Aorta (tissue), 5 donors: ENCODE measurements at places on chromosomes 7 and 10. TPM values are rescaled to one million over a fixed set of nuclear protein-coding genes. Genes with fewer than 3 reads are reported as not detected.
A peak's percentile ranks its signal among the peaks of the same experiment; 100 is the strongest.

DNA sequence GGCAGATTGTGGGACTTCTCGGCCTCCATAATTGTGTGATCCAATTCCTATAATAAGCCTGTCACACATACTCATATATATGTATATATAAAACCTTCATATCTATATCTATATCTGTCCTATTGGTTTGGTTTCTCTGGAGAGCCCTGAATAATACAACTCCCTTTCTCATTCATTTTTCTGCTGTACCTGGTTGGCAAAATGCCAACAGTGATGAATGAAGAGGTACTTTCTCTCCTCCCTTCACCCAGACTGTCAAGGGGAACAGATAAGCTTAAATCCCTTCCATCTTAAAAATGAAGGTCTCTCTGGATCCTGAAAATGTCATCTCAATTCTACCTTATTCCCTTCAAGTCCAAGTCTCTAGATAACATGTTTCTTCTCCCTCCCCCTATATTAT is 60.3 kb upstream of the FOXP2 start:
- no peaks in the 10 kb centered on the region for H3K4me1 ChIP-seq
- DNase-seq: no peak
- no peak overlapping the region for H3K27ac ChIP-seq
- H3K36me3 ChIP-seq: no peaks in the 10 kb centered on the region
- H3K27me3 ChIP-seq: no peaks in the 10 kb centered on the region
- no peak overlapping the region for H3K4me3 ChIP-seq

DNA sequence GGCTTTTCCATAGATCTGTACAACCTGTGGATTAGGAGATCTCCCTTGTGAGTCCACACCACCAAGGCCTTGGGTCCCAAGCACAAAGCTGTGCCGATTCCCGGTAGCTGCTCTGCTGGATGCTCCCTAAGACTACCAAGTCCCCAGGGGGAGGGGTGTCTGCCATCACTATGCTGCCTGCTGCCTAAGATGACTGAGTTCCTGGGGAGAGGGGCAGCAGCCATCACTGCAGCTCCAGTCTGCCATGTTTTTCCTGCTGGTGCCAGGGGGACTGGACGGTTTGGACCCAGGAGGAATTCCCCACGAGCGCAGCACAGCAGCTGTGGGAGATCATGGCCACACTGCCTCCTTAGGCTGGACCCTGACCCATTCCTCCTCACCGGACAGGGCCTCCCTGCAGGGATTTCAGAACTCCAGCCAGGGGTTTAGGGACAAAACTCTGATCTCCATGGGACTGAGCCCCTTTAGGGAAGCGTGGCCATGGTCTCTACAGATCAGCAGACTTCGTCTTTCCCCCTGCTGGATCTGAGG is 1049.8 kb downstream of the SORCS1 start:
- H3K4me1 ChIP-seq: no peaks in the 10 kb centered on the region
- no peaks in the 10 kb centered on the region for H3K36me3 ChIP-seq
- H3K27ac ChIP-seq: no peak overlapping the region
- H3K4me3 ChIP-seq: no peak overlapping the region

GRCh38 chr7:47369736-47370135 is 212.2 kb downstream of the TNS3 start:
- H3K4me3 ChIP-seq: no peak overlapping the region
- H3K4me1 ChIP-seq: no peaks in the 10 kb centered on the region
- no peak for DNase-seq

GRCh38 chr10:42816912-42817311 is 34.3 kb downstream of the BMS1 start:
- H3K4me3 ChIP-seq: no peak overlapping the region
- DNase-seq: no peak
- peaks cover 1% of the 10 kb centered on the region for H3K36me3 ChIP-seq
- no peaks in the 10 kb centered on the region for H3K27me3 ChIP-seq

DNA sequence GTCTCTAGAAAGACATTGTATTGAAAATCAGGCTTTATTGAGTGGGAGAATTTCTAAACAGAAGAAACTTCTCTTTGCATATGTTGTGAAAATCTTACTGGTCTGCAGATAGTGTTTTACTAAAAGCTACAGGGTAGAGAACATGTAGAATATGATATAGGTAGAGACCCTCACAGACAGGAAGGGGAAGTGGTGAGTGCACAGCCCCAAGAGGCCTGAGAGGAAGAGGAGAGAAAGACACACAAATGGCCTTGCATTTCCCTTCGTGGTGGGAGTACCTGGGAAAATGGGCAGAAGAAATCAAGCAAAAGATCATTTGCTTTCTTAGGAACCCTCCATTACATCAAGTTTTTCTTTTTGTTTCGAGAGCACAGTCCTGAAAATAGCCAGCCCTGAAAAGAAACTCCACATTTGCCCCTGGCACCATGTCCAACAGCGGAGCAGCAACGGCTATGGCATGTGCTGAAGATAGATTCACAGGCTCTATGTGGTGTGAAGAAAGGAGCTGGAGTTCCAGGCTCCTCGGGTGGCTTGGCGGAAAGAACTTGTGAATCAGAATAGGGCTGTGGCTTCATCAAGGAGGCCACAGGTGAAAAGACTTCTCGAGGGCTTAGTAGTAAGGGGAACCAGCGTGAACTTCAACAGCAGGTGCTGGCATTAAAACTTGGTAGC is 143.5 kb downstream of the CALCR start:
- no peaks in the 10 kb centered on the region for H3K36me3 ChIP-seq
- no peaks in the 10 kb centered on the region for H3K27me3 ChIP-seq
- H3K4me1 ChIP-seq: no peaks in the 10 kb centered on the region
- H3K27ac ChIP-seq: no peak overlapping the region
- no peak for DNase-seq
- H3K4me3 ChIP-seq: no peak overlapping the region

DNA sequence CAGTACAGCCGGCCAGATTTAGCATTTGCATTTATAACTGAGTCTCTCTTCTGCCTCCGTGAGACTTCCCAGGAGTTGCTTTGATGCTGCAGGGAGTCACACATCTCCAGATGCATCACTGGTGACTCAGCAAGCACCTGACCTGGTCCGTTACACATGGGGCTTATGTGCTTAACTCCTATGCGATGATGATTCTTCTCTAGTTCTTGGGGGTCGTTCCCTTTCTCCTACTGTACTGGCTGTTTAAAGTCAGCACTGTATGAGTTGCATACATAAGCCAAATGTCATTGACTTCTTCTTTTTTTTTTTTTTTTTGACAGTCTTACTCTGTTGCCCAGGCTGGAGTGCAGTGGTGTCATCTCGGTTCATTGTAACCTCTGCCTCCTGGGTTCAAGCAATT is 13.0 kb upstream of the AKR1E2 start:
- no peaks in the 10 kb centered on the region for H3K4me1 ChIP-seq
- H3K27ac ChIP-seq: no peak overlapping the region
- DNase-seq: no peak
- no peaks in the 10 kb centered on the region for H3K27me3 ChIP-seq

- no peak for DNase-seq
- no peaks in the 10 kb centered on the region for H3K4me1 ChIP-seq
- no peak overlapping the region for H3K4me3 ChIP-seq
- no peak overlapping the region for H3K27ac ChIP-seq
- H3K27me3 ChIP-seq: no peaks in the 10 kb centered on the region
Measured at GRCh38 chr7:50539725-50540124, 25.5 kb downstream of the DDC start.

GRCh38 chr7:19144661-19145433 is at the start of gene FERD3L:
FERD3L (minus strand) TSS chr7:19145421; CDS start chr7:19145362, 59 bp downstream.
- H3K4me1 ChIP-seq: no peaks in the 10 kb centered on the region
- H3K27ac ChIP-seq: no peak within 1 kb of the TSS
- H3K27me3 ChIP-seq: no peaks in the 10 kb centered on the region

- H3K27ac ChIP-seq: no peak overlapping the region
- H3K4me3 ChIP-seq: no peak overlapping the region
- H3K27me3 ChIP-seq: no peaks in the 10 kb centered on the region
- no peaks in the 10 kb centered on the region for H3K36me3 ChIP-seq
- DNase-seq: no peak
Measured at GRCh38 chr10:101467286-101467770, 113.4 kb downstream of the BTRC start.

- no peaks in the 10 kb centered on the region for H3K27me3 ChIP-seq
- no peaks in the 10 kb centered on the region for H3K4me1 ChIP-seq
- no peaks in the 10 kb centered on the region for H3K36me3 ChIP-seq
- H3K4me3 ChIP-seq: no peak overlapping the region
Measured at GRCh38 chr7:99456288-99456687, 9.7 kb downstream of the ATP5MF start.

DNA sequence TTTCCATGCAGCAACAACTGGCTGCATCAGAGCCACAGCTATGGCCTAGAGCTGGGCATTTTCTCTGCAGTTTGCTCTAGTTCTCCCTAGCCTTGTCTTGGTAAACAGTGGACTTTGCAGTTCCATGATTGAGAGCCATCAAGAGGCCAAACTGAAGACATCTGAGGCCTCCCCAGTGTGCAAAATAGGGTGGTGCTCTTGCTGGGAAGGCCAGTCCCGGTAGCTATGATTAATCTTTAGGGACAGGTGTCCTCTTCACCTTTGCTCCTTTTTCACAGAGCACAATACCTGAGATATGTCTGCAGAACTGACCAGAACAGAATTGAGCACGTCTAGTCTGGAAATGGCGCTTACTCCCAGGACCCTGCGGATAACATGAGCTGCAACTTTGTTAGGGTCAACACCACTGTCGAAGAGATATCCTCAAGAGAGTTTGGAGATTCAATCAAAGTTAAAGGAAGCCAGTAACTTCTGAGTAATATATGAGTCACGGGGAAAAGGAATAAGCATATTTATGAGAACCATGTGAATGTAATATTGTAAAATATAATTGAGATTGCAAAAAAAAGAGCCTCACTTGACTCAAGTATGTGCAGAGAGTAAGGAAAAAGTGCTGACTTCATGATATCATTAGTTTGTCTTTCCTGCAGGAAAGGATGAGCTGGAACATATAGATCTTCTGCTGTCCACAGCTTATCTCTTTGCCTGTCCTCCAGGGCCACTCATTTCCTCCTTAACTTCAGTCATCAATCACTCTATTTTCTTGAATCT is 76.7 kb downstream of the ANK3 start:
- no peaks in the 10 kb centered on the region for H3K4me1 ChIP-seq
- no peaks in the 10 kb centered on the region for H3K27me3 ChIP-seq
- H3K27ac ChIP-seq: no peak overlapping the region
- H3K4me3 ChIP-seq: no peak overlapping the region
- no peak for DNase-seq

DNA sequence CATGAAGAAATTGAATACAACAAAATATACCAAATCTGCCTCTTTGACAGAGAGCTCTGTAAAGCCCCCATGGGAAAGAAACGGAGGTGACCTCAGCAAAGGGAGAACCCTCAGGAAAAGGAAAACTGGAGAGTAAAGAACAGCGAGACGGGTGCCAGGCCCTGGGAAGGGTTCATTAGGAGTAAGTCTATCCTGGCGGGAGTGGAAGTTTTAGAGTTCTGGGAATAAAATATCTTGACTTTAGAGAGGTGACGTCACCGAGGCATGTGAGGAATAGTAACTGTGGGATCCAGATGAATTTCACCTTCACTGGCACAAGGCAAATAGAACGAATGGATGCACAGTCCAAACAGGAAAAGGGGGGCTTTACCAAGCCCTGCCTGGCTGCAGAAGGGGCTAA is 362.8 kb upstream of the IGFBP3 start:
- H3K27ac ChIP-seq: no peak overlapping the region
- H3K27me3 ChIP-seq: no peaks in the 10 kb centered on the region
- no peaks in the 10 kb centered on the region for H3K36me3 ChIP-seq
- DNase-seq: no peak
- no peak overlapping the region for H3K4me3 ChIP-seq
- H3K4me1 ChIP-seq: no peaks in the 10 kb centered on the region

DNA sequence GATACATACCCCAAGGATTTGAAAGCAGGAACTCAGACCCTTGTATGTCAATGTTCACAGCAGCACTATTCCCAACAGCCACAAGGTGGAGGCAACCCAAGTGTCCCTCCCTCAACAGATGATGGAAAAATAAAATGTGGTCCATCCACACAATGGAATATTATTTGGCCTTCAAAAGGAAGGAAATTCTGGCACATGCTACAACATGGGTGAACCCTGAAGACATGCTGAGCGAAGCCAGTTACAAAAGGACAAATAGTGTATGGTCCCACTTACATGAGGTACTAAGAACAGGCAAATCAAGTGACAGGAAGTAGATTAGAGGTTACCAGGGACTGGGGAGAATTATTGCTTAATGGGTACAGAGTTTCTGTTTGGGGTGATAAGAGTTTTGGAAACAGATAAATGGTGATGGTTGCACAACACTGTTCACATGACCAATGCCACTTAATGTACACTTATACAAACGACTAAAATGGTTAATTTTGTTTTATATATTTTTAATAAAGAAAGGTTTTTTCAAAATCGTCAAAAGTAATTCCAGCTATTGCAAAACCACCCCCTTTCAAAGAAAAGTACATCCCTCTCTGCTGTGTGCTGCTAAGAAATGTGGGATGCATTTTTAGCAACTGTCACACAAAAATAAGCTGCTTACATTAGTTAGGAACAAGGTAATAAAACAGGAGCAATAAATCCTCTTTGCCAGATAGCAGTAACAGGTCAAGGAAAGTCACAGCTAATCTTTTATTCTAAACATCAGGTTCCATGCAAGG is 85.7 kb downstream of the GRB10 start:
- H3K27ac ChIP-seq: no peak overlapping the region
- no peak overlapping the region for H3K4me3 ChIP-seq
- no peaks in the 10 kb centered on the region for H3K36me3 ChIP-seq
- peaks cover 2% of the 10 kb centered on the region for H3K4me1 ChIP-seq
- no peak for DNase-seq
- H3K27me3 ChIP-seq: no peaks in the 10 kb centered on the region

GRCh38 chr7:66076462-66077329 is 1.1 kb downstream of the ASL start:
- no peaks in the 10 kb centered on the region for H3K4me1 ChIP-seq
- no peak for DNase-seq
- no peak overlapping the region for H3K27ac ChIP-seq
- no peaks in the 10 kb centered on the region for H3K36me3 ChIP-seq
- peak overlapping the region; percentile 59 for H3K4me3 ChIP-seq

- no peaks in the 10 kb centered on the region for H3K36me3 ChIP-seq
- no peaks in the 10 kb centered on the region for H3K27me3 ChIP-seq
- H3K27ac ChIP-seq: no peak overlapping the region
- DNase-seq: no peak
- H3K4me1 ChIP-seq: no peaks in the 10 kb centered on the region
Measured at GRCh38 chr10:21749788-21750187, 215.8 kb downstream of the MLLT10 start.

GRCh38 chr7:16130111-16131110 is 290.9 kb downstream of the CRPPA start:
- no peak overlapping the region for H3K27ac ChIP-seq
- H3K27me3 ChIP-seq: no peaks in the 10 kb centered on the region
- H3K36me3 ChIP-seq: no peaks in the 10 kb centered on the region
- no peaks in the 10 kb centered on the region for H3K4me1 ChIP-seq

DNA sequence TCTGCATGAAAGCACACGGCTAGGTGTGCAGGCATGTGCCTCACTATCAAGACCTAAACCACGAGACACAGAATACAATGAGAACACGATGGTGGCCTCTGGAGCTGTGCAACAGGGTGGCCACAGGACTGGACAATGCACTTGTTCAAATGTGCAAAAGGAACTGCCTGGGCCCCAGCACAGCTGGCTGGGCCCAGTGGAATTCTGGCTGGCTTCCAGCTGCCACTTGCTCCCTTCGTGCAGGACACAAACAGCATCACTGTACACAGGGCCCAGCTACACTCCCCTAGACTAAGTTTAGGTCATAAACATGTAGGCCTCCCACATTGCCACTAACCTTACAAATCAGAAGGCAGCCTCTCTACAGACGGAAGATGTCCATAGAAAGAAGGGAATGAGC is 23.4 kb downstream of the DOCK4 start:
- H3K4me3 ChIP-seq: no peak overlapping the region
- peak; percentile 52 for DNase-seq
- H3K36me3 ChIP-seq: no peaks in the 10 kb centered on the region
- no peaks in the 10 kb centered on the region for H3K27me3 ChIP-seq
- no peak overlapping the region for H3K27ac ChIP-seq

The SLC26A5 gene
- polyA plus RNA-seq: not detected

The NOBOX gene
- polyA plus RNA-seq: not detected

The CPA2 gene
- polyA plus RNA-seq: 0.38 TPM

The TPST1 gene
- 10.3 TPM for polyA plus RNA-seq

The AGMO gene
- polyA plus RNA-seq: 2.0 TPM
